Effector memory CD8-positive, alpha-beta T cell (primary cell): ENCODE measurements at places on chromosomes 2 and 18.
A peak's percentile ranks its signal among the peaks of the same experiment; 100 is the strongest.

DNA sequence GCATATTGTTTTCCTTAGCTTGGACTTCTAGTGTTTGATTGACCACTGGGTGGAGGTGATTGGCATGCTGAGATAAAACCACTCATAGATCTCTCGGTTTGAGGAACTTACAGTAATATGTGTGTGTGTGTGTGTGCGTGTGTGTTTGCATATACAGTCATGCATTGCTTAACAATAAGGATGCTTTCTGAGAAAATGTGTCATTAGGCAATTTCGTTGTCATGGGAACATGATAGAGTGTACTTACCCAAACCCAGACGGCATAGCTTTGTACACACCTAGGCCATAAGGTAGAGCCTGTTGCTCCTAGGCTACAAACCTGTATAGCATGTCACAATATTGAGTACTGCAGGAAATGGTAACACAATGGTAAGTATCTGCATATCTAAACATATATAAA lies 167.3 kb downstream of the NYAP2 start:
- no peak for DNase-seq

DNA sequence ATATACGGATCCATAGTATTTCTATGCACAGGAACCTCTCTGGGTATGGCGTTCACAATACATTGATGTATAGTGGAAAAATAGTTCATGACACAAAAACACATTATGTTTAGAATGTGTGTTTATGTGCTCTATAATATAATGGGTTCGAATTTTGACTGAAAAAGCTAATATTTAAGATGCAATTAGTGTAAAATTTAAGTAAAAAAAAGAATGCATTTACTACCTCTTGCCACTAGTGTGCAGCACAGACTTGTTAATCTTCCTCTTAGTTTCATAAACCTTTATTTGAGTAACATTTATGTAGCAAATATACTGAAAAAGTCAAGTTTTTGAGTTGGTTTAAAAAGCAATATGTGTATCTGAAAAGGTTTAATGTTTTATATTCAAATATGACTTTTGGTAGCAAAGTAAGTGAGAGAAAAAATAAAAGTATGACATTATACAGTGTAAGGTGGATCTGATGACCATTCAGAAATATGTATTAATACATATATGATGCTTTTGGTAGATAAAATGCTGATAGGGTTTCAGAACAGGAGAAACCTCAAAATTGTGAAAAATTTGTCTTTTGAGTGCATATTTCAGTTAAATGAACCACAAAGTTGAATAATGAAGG lies 49.4 kb downstream of the CCDC102B start:
- DNase-seq = no peak

GRCh38 chr2:61759718-61760117 lies 94.1 kb downstream of the FAM161A start:
- DNase-seq = no peak

DNA sequence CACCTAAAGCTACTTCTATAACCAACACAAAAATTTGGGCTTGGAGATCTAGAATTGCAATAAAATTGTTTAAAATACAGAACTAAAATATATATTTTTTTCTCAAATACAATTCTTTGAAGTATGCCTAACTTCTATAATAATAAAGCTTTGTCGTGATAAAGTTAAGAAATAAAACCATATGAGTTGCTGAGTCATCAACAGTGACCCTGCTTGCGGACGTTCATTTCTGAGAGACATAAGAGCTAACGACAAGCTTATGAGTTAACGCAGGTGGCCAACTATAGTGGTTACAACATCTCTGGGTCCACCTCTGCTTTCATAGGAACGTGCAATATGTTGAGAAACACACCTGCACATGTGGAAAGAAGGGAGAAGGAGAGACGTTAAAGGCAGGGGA lies 407.1 kb upstream of the SLC14A2 start:
- no peak for DNase-seq

DNA sequence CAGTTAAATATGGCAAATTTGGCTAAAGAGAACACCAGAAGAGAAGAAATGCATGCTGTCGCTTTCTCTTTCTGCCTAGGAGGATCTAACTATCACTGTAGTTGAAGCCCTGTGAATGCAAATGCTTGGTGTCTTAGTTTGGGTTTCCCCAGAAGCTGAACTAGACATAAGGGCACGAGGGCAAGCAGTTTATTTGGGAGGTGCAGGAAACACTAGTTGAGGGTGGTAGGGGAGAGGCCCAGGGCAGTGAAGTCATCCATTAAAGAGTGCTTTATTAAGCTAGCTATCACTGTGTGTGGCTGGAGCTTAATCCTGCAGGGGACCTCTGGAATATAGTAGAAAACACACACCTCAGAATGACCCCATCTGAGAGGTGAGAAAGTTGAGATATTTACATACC lies 639.8 kb upstream of the ZEB2 start:
- no peak for DNase-seq

GRCh38 chr2:69477627-69478026 lies 40.4 kb upstream of the NFU1 start:
- no peak for DNase-seq

GRCh38 chr18:60401346-60401745 lies 28.8 kb upstream of the MC4R start:
- DNase-seq = no peak

GRCh38 chr2:3127710-3128109 lies 249.9 kb downstream of the EIPR1 start:
- no peak for DNase-seq

GRCh38 chr2:102184568-102184967 lies 2.3 kb upstream of the IL1RL2 start:
- no peak for DNase-seq

- DNase-seq = no peak
Measured at GRCh38 chr2:122384768-122385333, 629.4 kb downstream of the TSN start.

DNA sequence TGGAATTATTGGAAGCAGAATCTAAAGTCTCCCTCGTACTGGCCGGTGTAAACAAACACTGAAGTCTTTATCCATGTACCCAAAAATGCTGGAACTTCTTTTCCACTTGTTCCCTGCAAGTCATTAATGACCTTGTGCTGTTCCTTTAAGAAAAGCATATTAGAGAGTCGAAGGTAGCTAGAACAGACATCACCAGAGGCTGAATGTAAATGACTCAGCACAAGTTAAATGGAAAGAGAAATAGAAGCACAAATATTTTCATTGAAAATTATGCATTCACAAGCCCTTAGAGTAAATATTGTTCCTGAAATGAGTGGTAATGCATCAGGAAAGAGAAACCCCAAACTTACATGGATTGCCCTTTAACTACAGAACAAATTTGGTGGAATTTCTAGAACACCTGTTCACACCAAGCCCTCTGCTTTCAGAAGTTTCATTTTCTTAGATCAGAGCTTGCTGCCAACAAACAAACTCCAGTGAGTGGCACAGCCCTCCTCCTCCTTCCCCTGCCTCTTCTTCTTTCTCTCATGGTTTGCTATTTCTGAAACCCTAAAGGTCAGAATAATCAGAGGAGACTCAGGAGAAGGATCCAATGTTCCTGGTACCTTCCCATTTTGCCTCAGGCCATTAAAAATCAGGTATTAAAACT lies 264.3 kb downstream of the TXNL1 start:
- DNase-seq = no peak

DNA sequence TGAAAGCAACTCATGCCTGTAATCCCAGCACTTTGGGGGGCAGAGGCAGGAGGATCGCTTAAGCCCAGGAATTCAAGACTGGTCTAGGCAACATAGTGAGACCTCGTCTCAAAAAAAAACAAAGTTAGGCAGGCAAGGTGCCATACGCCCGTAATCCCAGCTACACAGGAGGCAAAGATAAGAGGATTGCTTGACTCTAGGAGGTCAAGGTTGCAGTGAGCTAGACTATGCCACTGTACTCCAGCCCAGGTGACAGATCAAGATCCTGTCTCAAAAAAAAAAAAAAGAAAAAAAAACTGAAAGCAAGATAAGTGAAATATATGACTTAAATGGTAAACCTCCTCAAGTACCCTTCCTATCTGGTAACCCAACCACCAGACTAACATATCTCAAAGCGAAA lies 59.8 kb downstream of the USP34 start:
- DNase-seq = no peak

DNA sequence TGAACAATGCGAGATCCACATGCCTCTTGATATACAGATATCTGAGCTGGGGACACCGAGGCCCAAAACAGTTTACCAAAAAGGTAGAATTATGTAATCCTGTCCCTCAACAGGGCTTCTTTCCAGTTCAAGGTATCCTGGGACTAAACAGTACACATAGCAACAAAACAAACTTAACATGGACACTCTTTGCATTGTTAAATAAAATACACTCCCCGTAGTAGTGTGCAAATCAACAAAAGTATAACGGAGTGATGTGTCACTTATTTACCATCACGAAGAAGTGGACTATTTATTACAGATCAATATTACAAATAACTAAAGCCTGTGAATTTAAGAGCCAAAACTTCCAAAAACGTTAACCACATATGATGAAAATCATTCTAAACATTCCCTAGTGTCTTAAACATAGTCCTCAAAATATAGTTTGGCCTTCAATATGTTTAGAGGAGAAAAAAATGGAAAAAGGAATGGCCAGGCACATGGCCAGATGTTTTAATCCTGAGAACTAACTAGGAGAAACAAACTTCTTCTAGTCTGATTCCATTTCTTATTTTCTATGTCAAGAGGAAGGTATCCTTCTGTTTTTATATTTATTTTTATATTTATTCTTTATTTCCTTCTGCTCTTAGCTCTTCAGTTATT lies 377.5 kb downstream of the OSR1 start:
- DNase-seq = no peak

DNA sequence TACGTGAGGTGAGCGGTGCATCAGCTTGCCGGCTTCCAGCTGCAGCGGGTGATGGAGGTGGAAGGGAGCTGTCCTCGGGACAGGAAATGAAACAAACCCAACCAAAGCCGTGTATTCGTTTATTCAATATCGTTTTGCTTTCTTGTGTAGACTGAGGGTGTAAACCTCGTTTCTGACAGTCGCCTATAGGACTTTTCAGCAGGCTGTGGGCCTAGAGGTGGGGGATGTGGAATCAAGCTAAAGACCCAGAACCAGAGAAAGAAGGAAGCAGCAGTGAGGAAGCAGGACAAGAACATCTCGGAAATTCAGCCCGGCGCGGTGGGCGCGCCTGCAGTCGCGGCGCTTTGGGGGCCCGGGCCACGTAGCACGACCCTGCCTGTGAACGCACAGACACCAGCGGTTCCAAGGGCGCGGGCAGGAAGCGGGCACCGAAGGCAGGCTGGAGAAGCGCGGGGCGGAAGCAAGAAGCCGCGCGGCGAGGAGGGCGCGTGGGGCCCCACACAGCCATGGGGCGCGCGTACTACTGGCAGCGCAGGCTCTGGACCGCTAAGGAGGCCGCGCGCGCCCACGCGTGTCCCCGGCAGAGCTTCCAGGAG lies 755 bp upstream of the ATP9B start:
- DNase-seq = no peak

GRCh38 chr18:45839414-45840395 lies 14.2 kb downstream of the SIGLEC15 start:
- DNase-seq = peak; percentile 16

DNA sequence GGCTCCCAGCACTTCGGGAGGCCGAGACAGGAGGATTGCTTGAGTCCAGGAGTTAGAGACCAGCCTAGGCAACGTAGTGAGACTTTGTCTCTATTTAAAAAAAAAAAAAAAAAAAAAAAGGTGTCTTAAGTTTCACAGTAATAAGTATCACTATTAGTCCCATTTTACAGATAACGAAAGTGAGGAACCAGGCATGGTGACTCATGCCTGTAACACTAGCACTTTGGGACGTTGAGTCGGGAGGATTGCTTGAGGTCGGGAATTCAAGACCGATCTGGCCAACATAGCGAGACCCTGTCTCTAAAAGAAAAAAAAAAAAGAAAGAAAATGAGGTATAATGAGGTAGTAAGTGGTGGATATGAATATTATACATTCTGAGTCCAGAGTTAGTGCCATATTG lies 2.5 kb downstream of the KCNJ13 start:
- DNase-seq = no peak

GRCh38 chr2:29273004-29273684 lies 157.9 kb downstream of the CLIP4 start:
- no peak for DNase-seq

DNA sequence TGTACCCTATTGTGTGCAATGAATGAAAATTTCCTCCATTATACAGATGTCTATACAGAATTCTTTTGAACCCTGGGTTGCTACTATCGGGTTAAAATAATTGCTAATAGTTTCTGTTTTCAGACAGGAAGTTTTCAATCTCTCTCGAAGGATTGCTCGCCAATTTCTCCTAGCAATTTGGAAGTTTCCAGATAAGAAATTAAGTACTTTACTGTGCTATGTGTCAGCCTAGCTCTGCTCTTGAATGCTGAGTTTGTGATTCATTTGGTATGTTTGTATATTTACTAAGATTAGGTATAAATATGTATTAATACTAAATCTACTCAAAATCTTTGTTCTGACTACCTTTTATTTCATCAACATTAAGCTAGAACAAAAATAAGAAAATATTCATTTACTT lies 74.6 kb upstream of the ARL5A start:
- DNase-seq = no peak

GRCh38 chr2:106178716-106179115 lies 15.4 kb downstream of the UXS1 start:
- DNase-seq = no peak

- DNase-seq = no peak
Measured at GRCh38 chr18:45236676-45237075, 378.6 kb upstream of the SLC14A2 start.

GRCh38 chr2:6139916-6140315 lies 447.7 kb downstream of the SOX11 start:
- no peak for DNase-seq

DNA sequence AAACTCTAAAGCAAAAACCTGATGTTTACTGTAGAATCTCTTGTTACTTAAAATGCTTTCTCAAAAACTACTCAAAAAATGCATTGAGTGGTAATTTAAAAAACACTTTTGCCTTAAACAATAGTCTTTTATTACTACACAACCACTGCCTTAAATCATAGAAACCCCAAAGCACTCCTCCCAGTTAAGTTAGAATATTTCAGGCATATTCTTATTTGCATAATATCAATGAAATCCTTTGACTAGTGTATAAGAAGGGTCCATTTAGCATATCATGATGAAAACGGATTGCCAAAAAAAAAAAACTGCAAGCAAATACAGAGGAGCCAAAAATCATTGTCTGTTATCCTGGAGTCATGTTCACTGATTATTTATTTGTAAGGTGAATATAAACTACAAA lies 119.2 kb downstream of the PTPRM start:
- no peak for DNase-seq

DNA sequence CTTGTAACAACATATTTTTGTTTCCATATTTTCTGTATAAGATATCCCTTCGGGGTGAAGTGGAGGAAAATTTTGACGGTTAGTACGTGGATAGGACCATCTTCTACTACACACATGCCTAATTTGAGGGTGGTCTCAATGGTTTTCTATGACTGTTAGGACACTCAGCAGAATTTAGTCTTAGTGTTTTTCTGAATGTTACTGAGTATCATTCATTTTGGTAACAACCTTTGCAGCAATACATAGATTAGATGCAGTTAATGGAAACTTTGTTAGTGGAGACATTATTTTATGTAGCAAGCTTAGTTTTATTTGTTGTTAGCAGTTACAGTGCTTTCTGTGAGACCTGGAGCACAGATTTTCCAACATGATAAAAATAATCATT lies 1.6 kb downstream of the ITGAV start:
- DNase-seq = no peak

GRCh38 chr2:126802316-126802715 lies 96.4 kb upstream of the TEX51 start:
- DNase-seq = no peak
